ENCODE measurements at places on chromosomes 12 and 14.

DNA sequence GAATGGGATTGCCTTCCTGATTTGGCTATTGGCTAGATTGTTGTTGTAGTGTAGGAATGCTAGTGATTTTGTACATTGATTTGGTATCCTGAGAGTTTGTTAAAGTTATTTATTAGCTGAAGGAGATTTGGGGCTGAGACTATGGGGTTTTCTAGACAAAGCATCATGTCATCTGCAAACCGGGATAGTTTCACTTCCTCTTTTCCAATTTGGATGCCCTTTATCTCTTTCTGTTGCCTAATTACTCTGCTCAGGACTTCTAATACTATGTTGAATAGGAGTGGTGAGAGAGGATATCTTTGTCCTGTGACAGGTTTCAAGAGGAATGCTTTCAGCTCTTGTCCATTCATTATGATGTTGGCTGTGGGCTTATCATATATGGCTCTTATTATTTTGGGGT, 265.7 kb upstream of the MGAT4C start:
- DNase-seq = no peak

- no peak for DNase-seq
These were observed 5.5 kb upstream of the GABARAPL1 start for GRCh38 chr12:10207136-10207535.

- peak; percentile 62 for DNase-seq
These were observed at the start of gene PLEKHH1 for GRCh38 chr14:67532998-67533753. Gene PLEKHH1, plus strand, starts transcription at chr14:67533290. Its CDS starts 8,578 bp downstream, at chr14:67541868.

GRCh38 chr12:52130711-52131110, 51.2 kb downstream of the SMIM41 start:
- DNase-seq = no peak
